Activated CD4-positive, alpha-beta T cell treated with anti-CD3 and anti-CD28 coated beads for 36 hours (primary cell): ENCODE measurements at places on chromosomes 7 and 10. TPM values are rescaled to one million over a fixed set of nuclear protein-coding genes. Genes with fewer than 3 reads are reported as not detected.

DNA sequence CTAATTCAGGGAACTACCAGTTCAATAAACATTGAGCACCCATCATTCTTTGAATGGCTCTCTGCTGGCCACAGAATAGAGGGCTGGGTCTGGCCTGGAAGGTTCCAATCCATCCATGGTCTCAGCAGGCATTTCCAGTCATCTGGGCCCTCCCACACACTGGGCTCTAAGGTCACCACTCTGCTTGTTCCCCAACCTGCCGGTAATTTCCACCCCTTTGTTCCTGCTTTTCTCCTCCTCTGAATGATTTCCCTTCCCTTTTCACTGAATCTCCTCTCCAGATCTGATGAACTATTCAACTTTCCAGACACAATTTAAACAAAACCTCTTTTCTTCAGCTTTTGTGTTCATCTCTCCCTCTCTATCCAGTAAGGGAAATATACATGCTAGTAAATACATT lies 2.6 kb downstream of the BZW2 start:
- peak overlapping the region; percentile 32 for H3K4me3 ChIP-seq
- H3K27me3 ChIP-seq = no peaks in the 10 kb centered on the region
- H3K36me3 ChIP-seq = peaks cover 32% of the 10 kb centered on the region
- peaks cover 62% of the 10 kb centered on the region for H3K4me1 ChIP-seq

DNA sequence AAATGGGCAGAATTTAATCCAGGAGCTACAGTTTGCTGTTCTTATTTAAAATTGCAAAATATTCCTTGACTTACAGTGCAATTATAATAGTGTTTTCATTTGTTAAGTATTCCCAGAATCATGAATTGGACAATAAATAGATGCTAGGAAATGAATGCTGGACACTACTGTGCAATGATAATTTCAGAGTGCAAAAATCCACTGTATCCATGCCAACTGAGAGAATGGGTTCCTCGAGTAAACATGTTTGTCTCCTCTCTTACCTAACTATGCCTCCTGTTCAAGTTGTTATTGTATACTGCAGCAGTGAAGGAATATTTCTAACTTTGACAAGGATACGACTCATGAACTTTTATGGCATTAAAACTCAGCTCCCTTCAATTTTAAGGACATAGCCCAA lies 1396.3 kb downstream of the GATA3 start:
- no peak overlapping the region for H3K4me3 ChIP-seq
- no peaks in the 10 kb centered on the region for H3K4me1 ChIP-seq
- H3K27me3 ChIP-seq = peaks cover 4% of the 10 kb centered on the region
- no peak for DNase-seq
- no peaks in the 10 kb centered on the region for H3K36me3 ChIP-seq

DNA sequence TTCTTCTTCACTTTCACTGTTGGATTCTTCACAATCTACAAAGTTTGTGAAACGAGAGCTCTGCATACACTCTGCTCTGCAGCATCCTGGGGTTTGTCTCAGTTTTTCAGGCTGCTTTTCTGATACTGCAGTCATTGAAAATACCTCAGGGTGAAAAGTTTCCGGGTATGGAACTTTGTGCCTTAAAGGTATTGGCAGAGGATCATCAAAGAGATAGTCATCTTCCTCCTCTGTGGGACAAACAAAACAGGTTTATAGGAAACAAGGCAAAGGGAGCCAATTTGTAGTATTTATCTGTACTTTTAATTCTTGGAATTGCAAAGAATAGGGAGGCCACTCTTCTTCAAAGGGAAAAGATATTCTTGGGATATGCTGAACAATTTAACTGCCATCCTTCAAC lies 30.4 kb downstream of the SUV39H2 start:
- peaks cover 17% of the 10 kb centered on the region for H3K4me1 ChIP-seq
- peaks cover 80% of the 10 kb centered on the region for H3K36me3 ChIP-seq
- no peak overlapping the region for H3K4me3 ChIP-seq
- DNase-seq = no peak
- H3K27me3 ChIP-seq = no peaks in the 10 kb centered on the region

Gene GPR22
- not detected for total RNA-seq

- peaks cover 1% of the 10 kb centered on the region for H3K4me1 ChIP-seq
- H3K27ac ChIP-seq = no peak overlapping the region
- no peaks in the 10 kb centered on the region for H3K27me3 ChIP-seq
- H3K4me3 ChIP-seq = no peak overlapping the region
- DNase-seq = no peak
These were observed 70.2 kb downstream of the TAX1BP1 start for GRCh38 chr7:27810186-27810585.
